ENCODE measurements at places on chromosomes 4 and X.

- DNase-seq = no peak
Observed at GRCh38 chr4:142339053-142339452, 507.0 kb downstream of the INPP4B start.

- no peak for DNase-seq
Observed at GRCh38 chrX:139971394-139971749, 6.1 kb upstream of the CXorf66 start.

GRCh38 chr4:3193531-3194203 is 55.3 kb upstream of the MSANTD1 start:
- DNase-seq = no peak

DNA sequence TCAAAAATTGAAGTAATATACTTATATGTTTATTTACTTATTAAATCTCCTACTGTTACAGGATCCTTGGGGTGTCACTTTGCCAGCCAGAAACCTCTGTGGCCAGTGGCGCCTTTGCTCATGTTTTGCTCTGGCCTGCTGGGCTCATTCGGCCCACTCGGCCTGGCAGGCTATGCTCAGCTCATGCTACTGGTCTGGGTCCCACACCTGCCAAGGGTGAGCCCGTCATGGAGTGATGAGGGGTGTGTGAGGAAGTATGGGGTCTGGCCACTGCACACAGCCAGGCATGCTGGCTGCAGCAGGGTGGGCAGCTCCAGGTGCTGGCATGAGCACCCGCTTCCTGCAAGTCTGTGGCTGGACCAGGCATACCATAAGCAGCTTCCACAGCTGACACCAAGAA is 25.1 kb downstream of the ADH7 start:
- DNase-seq = no peak

DNA sequence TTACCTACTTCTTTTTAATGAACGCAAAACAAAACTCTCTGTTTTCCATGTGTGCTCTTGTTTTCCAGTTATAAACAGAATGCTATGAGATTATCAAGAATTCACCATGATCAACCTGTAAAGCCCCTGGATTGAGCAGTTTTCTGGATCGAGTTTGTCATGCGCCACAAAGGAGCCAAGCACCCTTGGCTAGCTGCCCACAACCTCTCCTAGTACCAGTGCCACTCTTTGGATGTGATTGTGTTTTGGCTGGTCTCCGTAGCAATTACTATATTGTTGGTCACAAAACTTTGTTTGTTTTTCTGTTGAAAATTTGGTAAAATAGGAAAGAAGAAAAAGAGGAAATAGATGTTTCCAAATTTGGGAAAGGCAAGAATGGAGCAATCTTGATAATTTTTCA is 51.1 kb downstream of the UGT2B7 start:
- DNase-seq = no peak

GRCh38 chr4:143435955-143436354 is 77.5 kb upstream of the SMARCA5 start:
- no peak for DNase-seq

GRCh38 chr4:184475096-184475461 is 729 bp upstream of the IRF2 start:
- peak; percentile 27 for DNase-seq

GRCh38 chr4:140243278-140243753 is 89.3 kb upstream of the MAML3 start:
- DNase-seq = peak; percentile 27

GRCh38 chr4:52098618-52099017 is 47.5 kb downstream of the SPATA18 start:
- DNase-seq = no peak

DNA sequence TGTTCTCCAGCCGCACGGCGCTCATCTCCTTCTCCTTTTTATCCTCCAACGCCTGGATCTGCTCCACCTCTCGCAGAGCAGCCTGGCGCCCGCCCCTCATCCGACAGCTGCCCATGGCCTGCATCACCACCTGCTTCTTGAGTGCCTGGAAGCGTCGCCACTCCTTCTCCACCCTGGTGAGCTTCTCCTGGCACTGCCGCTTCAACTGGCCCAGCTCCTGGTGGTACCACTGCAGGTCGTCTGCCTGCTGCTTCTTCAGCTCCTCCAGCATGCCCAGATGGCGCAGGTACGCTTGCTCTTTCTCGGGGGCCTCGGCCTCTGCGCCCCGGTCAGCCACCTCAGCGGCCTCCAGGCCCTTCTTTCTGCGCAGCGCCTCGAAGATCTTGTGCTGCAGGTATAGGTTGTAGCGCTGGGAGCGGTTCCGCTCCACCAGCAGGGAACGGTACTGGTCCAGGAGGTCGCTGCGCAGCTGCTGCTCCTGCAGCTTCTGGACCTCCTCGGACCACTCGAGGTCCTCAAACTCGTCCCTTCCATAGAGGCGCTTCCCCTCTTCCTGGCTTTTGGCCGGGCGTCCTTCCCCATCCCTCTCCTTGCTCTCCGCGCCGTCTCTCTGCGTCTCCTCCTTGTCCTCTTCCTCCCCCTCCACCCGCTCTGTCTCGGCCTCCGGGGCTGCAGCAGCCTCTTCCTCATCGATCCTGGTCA is 1.2 kb upstream of the TADA2B start:
- no peak for DNase-seq

DNA sequence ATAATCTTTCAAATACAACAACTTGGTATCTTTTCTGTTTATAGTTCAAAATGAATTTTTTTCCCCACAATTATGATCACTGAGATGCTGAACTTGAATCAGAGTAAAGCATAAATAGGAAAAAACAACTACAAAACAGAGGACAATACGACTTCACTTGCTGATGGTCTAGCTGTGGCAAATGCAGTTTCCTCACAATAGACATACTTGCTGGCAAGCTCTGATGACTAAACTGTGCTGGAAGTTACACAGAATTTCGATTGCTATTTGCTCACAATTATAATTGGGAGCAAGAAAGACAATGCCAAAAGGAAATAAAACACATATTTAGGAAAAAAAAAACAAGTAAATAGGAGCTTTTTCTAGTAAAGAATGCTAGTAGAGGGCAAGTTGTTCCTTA is 14.7 kb downstream of the VEGFC start:
- no peak for DNase-seq

- peak; percentile 47 for DNase-seq
Observed at GRCh38 chr4:77052352-77052751, 23.4 kb downstream of the CCNI start.

- no peak for DNase-seq
Observed at GRCh38 chr4:36273276-36273675, 8.1 kb upstream of the DTHD1 start.

- no peak for DNase-seq
Observed at GRCh38 chrX:154401045-154401799, 3.0 kb downstream of the RPL10 start.

- no peak for DNase-seq
Observed at GRCh38 chrX:13369256-13370030, 49.6 kb upstream of the ATXN3L start.

DNA sequence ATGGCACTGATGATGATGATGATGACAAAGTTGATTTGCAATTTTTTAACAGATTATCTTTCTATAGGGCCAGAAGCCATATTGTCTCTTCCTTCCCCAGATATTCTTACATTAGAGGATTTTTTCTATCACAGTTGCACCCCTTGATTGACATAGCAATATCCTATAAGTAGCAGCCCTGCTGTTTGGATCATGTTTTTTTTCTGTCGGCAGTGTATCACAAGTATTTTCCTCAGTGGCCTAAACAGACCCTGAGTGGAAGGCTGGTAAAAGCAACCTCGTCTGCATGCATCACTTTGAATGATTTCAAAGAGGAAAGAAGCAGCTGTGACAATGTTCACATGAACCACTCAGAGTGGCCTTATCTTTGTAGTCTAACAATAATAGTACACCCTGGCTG is 41.0 kb downstream of the FAT4 start:
- DNase-seq = no peak

- DNase-seq = no peak
Observed at GRCh38 chr4:153383131-153383530, 38.6 kb downstream of the MND1 start.

- DNase-seq = peak; percentile 29
Observed at GRCh38 chrX:3699821-3700381, 13.5 kb downstream of the PRKX start.

- DNase-seq = no peak
Observed at GRCh38 chr4:76984788-76985211, 35.2 kb downstream of the SEPTIN11 start.
